Eye (tissue), 1 donor: ENCODE measurements at places on chromosomes 3 and 15.

DNA sequence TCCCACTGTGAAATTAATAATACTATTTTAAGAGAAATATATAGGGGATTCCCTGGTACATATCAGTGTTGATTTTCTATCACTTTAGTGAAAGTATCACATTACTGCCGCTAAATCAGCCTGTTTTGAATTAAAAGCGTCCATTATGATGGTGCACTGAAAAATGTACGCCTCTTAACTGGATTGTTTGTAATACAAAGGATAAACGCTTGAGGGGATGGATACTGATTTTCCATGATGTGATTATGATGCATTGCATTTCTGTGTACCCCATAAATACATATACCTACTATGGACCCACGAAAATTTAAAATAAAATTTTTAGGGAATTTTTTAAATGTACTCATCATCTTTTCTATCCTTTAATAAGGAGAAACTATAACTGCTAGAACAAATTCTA, 478.6 kb downstream of the MAGI1 start:
- DNase-seq, result peak; percentile 35

DNA sequence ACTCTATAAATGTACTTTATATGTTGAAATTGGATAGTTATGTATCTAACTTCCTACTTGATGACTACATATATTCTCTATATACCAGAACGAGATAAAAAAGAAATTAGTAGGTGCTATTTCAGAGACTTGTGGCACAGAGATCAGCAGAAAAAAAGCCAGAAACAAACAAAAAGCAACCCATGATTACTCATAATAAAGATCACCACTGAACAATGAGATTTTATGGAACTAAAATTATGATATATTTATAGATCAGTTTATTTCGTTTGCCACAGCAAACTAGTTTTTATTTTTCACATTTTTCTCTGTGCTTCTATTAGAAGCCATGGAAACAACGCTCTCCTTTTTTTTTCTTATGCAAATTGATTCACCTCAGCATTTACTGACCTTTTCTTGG, 15.1 kb upstream of the PROK2 start:
- no peak for DNase-seq

- peak; percentile 36 for DNase-seq
These were observed 122.6 kb upstream of the CCNL1 start for GRCh38 chr3:157282261-157283191.

- DNase-seq, result no peak
These were observed 26.5 kb downstream of the MTMR14 start for GRCh38 chr3:9675736-9676290.

- no peak for DNase-seq
These were observed 30.9 kb downstream of the CYP8B1 start for GRCh38 chr3:42844815-42845214.

- DNase-seq, result no peak
These were observed 72.5 kb downstream of the IGF1R start for GRCh38 chr15:98720577-98721565.

DNA sequence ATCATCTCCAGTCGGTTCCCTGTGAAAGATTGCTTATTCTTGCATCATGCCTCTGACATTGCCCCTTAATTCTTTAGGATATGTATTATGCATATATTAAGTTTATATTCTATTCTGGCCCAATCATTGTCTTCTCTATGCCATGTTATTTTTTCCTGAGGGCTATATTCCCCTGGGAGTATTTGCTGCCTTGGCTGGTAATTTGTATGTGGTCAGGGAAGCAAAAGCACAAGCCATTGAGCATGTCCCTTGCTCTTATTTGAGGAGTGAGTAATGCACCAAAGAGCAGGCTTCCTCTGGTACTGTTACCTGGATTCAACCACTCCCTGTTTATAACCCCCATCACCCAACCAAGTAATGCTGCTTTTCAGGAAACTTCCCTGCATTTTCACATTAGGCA, 36.3 kb downstream of the STAC start:
- DNase-seq, result no peak

DNA sequence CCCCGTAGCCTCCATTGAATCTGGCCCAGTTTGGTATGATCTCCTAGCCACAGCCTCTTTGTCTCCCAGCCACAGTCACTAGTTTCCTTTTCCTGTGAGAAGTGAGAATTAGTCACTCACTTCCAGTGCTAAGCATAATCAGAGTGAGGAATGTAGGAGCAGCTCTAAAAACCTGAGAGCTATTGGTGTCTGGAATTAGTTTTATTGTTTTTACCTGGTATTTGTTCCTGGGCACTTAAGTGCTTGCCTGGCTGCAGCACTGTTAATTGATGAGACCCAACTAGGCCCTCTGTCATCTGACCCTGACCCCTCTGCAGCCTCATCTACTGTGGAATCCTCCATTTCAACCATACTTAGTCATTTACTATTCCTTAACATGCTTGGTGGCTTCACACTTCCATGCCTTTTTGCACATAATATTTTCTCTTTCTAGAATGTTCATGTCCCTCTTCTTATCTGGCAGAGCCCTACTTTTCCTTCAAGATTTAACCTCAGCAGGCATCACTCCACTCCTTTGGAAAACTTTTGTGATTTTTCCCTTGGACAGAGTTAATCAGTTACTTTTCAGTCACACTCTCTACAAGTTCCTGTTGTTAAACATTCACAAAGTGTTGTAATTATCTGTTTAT, 48.8 kb downstream of the PDE8A start:
- no peak for DNase-seq
